ENCODE measurements at places on chromosomes 2 and 18.

- DNase-seq: peak; percentile 58
Observed at GRCh38 chr18:40380686-40381439, 1574.2 kb upstream of the PIK3C3 start.

- peak; percentile 22 for DNase-seq
Observed at GRCh38 chr18:63374540-63374939, 7.5 kb upstream of the KDSR start.

DNA sequence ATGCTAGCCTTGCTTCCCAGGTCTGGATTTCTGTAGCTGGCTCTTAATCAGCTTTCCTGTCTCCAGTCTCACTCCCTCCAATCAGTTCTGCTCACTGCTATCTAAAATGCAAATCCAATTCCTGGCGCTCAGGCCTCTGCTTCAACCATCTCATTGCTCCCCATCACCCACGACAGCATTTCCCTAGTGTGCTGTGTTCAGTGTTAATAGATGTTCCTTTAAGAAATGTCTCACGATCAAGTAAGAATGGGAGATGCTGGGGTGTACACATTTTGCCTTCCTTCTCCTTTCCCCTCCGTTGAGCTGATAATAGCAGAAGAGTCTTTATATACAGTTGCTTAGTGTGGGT is 1.6 kb upstream of the PUM2 start:
- DNase-seq: no peak

DNA sequence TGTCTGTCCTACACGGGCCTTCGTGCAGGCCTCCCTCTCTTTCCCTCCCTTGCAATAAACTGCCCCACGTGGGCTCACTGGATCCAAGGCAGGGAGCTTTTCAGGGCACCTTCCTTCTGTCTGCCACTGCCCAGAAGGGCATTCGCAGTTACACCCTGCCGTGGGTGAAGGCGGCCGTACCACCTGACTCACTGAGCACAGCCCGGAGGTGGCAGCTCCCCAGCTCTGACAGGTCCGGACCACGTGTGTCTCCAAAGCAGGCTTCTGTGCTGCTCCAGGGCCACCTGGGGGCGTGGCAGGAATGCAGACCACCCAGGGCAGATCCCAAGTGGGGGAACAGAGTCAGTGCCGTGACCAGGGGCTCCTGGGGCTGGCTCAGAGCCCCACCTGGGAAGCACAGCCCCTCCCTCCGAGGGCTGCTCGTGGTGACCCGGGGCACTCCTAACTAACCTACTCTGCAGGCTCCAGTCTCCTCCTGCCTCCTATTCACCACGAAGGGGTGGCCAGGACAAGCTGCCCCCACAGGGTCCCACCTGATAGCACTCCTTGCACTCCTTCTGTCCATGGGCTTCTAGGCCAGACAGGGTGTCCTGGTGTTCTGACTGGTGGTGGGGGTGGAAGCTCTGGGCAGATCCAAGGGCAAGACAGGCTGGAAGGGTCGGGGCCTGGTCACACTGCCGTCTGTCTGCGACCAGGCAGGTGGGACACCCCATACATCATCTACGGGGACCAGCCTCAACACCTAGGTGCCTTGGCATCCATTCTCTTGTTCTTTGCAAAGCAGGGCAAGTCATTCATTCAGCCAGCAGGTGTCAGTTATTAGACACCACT is 9.7 kb downstream of the SNED1 start:
- no peak for DNase-seq

DNA sequence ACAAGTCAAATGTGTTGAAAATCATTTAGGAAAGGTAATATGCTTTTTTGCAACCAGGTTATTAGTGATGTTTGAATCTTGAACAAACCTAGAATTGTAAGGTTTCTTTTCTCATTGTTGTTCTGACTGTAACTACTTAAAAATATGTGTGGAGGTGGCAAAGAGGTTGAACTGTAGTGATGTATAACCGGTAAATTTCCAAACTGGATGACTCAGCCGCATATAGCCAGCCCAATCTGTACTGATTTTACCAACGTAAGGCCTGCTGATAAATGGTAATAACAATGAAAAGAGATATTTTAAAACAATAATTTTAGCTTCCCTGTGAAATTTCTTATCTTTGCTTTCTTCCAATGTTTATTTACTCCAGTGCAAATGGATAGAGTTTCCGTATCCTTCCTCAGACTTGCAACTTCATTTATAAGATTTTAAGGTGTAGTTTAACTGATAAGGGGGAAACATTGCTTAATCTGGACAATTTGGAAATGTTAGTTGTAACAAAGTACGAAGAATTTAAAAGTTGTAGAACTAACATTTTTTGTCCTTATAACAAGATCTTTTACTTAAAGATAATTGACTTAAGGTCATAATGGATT is 1170.4 kb upstream of the ZEB2 start:
- DNase-seq: peak; percentile 72

DNA sequence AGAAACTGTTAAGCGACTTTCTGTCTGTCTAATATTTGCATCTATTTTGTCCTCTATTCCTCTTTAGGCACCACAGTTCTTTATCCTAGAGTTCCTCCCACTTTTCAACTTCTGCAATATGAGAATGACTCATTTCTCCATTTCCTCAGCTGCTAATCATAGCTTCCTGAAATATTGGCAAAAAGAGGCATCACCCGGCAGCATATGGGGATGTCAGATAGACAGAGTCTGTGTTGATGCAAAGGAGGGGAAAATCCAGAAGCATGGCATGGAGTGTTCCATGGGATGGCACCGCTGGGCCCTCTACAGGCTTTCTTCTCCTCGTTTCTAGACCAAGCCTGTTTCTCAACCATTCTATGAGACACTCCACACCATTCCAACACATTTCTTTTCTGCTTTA is 93.4 kb downstream of the DOCK10 start:
- DNase-seq: peak; percentile 74

DNA sequence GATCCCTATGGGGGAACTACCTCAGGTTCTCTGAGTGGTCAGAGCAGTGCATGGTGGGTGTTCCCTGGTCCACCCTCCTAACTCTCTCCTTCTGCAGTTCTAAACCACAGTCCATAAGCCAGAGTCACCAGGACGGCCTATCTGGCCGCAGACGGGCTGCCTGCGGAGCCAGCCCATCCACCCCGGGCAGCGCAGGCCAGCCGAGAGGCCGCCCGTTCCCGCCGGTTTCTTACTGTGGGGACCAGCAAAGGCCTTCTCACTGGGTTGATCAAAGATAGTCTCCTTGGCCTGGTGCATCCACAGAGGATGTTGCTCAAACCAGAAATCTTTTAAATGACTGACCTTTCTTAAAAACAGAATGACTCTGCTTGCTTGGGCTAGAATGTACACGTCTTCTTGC is 9.6 kb upstream of the CHST10 start:
- DNase-seq: no peak

DNA sequence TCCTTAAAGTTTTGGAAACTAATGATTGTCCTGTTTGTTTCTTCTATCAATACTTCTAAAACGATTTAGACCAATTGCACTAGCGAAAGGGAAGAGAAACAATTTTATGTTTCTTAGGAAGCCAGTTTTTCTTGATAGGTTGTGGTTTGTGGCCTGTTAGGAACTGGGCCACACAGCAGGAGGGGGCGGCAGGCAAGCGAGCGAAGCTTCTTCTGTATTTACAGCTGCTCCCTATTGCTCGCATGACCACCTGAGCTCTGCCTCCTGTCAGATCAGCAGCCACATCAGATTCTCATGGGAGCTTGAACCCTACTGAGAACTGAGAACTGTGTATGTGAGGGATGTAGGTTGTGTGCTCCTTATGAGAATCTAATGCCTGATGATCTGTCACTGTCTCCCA is 201.5 kb upstream of the PXDN start:
- DNase-seq: no peak

DNA sequence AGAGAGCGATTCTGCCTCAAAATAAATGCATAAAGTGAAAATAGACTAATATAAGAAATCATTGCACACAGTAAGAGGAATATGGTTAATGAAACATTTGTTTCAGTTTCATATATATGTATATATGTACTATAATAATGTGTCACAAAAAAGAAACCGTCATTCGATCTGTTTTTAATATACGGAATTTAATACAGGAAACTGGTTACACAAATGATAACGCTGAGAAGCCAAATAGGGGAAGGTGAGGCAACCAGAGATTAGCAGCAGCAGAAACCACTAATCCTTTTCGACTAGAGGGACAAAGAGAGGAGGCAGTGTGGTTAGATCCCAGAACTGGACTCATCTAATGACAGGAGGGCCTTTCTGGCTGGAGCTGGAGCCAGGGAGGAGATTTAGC is 64.2 kb upstream of the GREB1L start:
- DNase-seq: peak; percentile 36

DNA sequence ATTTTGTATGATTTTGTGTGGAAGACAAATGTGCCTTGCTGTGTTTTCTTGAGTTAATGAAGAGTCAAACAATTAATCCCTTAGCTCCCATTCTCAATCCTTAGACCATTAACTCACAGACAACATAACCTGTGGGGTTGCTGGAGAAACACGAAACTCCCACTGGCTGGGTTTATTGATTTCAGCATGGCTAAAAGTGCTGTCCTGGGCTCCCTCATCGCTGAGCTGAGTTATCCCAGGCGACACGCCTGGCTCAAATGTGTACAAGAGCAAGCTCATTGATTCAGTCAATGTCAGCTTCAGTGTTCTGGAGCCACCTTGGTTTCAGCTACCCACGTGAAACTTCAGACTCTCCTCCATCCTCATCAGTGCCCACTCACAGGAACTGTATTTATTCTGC is 896.1 kb downstream of the CNTNAP5 start:
- no peak for DNase-seq

- peak; percentile 36 for DNase-seq
Observed at GRCh38 chr2:102253140-102253752, 58.1 kb upstream of the IL1RL1 start.

DNA sequence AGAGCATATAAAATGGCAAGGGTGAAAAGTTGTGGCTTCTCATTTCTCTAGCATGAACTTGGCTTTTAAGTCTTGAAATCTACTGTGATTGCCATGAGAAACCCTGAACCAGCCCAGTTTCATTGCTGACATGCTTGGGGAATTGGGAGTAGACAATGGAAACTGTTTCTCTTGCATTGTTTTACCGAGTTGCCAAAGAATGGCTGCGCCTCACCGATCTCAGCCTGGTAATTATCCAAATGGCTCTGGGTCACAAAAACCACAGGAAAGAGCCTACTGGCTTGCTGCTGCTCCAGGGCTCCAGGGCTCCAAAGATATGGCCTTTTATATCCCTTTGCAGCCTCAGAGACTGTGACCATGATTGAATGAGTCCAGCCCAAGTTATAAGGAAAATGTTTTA is 310.4 kb upstream of the NT5C1B start:
- no peak for DNase-seq

GRCh38 chr2:25951071-25951547 is 31.2 kb downstream of the KIF3C start:
- peak; percentile 89 for DNase-seq

GRCh38 chr2:241692448-241692847 is 5.8 kb upstream of the DTYMK start:
- peak; percentile 93 for DNase-seq

GRCh38 chr2:223008162-223008561 is 43.8 kb upstream of the KCNE4 start:
- peak; percentile 80 for DNase-seq

DNA sequence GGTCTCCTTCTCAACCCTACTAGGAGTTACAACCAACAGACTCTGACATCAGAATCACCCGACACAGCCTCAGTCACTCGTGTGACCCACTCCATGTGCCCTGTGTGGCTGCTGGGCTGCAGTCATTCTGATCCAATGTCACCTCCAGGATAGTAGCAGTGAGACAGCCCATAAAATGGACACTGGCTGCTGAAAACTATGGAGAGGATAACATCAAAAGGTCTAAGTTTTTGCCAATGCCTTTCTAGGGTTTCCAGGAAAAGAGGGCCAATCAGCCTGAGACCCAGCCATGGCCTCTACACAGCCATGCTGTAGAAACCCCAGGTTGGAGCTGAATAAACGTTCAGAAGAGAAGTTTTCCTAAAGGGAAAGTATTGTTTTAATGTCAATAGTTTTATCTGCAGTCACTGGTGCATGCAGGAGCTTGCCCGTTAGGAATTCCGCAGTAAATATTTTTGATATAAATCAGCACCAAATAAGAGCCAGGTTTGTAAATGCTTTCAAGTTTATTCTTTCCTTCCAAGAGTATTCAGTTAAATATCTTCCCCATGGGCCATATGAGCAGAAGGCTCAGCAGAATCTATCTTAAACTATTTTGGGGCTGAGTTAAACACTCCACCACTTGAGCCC is 92.2 kb upstream of the PID1 start:
- DNase-seq: peak; percentile 29

GRCh38 chr2:122652670-122653069 is 897.2 kb downstream of the TSN start:
- no peak for DNase-seq

GRCh38 chr2:106065268-106065982 is 128.7 kb downstream of the UXS1 start:
- DNase-seq: no peak

- DNase-seq: no peak
Observed at GRCh38 chr2:173612354-173612753, 257.7 kb downstream of the CDCA7 start.

- DNase-seq: peak; percentile 72
Observed at GRCh38 chr2:147026664-147027295, 818.0 kb upstream of the ACVR2A start.

DNA sequence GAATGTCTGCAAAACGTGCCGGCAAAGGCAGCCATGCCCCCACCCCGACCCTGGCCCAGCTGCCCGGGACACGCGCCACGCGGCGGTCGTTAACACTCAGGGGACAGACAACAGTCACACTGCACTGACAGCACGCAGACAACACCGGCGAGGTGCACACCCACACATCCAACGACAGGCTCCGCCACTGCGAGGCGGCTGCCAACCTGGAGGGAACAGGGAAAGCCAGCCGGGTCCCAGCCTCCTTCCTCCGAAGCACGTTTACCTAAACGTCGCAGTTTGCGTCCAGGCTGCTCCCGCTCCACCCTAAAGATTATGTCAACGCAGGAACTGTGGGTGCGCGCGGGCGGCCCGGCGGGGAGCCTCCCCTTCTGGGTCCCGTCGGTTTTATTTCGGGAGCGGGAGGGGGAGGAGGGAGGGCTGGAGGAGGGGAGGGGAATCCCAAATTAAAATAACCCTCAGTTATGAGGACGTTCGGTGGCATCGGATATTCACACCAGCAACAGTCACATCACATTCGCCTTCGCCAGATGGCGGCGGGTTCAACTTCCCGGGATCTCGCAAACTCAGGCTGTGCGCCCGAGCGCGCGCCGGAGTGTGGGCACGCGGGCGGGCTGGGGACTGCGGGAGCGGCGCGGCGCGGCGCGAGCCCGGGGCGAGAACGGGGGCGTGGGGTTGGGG is 644 bp downstream of the PTGR3 start:
- peak; percentile 76 for DNase-seq

GRCh38 chr18:49130261-49130660 is 179.5 kb upstream of the SMAD7 start:
- DNase-seq: no peak

- no peak for DNase-seq
Observed at GRCh38 chr2:10265329-10266132, 37.2 kb upstream of the HPCAL1 start.

- no peak for DNase-seq
Observed at GRCh38 chr2:218152172-218152571, 14.6 kb downstream of the CXCR1 start.

GRCh38 chr2:150939087-150939486 is 322.6 kb downstream of the RBM43 start:
- DNase-seq: no peak

Data from iris pigment epithelial cell (primary cell).